Astrocyte (in vitro differentiated cells and primary cell): ENCODE measurements at places on chromosomes 6 and 20.

GRCh38 chr20:1437235-1437904, 29.3 kb downstream of the NSFL1C start:
- DNase-seq, result peak; percentile 53

DNA sequence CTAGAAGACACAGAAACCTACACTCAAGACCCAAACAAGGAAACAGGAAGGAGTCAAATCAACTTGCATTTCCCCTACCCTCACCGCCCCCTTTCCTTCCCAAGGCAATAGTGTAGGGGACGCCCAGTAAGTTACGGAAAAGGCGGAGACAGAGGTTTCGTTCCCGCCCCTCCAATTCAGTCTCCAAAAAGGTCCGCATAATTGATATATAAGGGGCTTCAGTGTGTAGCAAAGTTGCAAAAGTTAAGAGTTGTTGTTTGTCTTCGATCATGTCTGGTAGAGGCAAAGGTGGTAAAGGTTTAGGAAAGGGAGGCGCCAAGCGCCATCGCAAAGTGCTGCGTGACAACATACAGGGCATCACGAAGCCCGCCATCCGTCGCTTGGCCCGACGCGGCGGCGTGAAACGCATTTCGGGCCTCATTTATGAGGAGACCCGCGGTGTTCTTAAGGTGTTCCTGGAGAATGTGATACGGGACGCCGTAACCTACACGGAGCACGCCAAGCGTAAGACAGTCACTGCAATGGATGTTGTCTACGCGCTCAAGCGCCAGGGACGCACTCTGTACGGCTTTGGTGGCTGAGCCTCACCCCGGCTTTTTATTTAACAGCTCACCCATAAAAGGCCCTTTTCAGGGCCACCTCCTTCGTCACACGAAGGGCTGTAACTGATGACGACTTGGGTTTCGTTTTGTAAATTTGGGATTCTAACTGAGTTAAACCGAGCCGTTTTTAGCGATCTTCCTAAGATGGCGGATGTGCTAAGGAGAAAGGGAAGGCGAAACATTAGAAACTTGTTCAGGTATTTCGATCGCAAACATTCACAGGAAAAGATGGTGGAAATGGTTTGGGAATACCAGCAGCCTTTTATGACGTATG, 124.6 kb upstream of the BTN3A2 start:
- peak; percentile 79 for DNase-seq

- DNase-seq, result no peak
These were observed 40.9 kb downstream of the TRERF1 start for GRCh38 chr6:42410861-42411260.

GRCh38 chr6:18025596-18025995, 38.2 kb upstream of the KIF13A start:
- DNase-seq, result no peak

DNA sequence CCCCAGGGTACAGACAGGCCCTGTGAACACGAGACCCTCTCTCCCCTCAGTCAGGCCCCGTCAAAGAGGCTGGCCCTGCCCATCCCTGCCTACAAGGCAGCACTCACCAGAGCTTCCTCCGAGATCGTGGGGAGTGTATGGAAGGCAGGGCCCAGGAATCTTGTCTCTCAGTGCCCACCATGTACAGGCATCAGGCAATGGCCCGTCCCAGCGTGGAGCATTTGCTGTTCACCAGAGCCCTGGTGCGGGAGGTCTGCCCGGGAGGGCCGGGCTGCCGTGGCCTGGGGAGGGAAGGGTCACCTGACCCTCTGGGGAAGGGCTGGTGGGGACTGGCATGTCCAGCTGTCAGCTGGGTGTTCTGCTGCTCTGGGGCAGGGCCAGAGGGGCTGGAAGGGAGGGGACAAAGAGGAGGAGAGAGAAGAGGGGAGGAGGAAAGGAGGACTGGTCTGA, at the start of gene IP6K3:
IP6K3 (minus strand) TSS at position 255 of the 450 bp plus-strand sequence. CDS start 11,429 bp downstream, outside the sequence.
- DNase-seq, result no peak
